ENCODE measurements at places on chromosomes 1 and 21.

- no peak for DNase-seq
Observed at GRCh38 chr1:8349961-8350360, 32.0 kb downstream of the SLC45A1 start.

GRCh38 chr1:115091572-115091971 is 2.3 kb upstream of the TSPAN2 start:
- no peak for DNase-seq

GRCh38 chr1:156048663-156049258 is 4.8 kb downstream of the UBQLN4 start:
- DNase-seq, result no peak

- DNase-seq, result no peak
Observed at GRCh38 chr1:45753248-45754037, 3.0 kb upstream of the IPP start.

- no peak for DNase-seq
Observed at GRCh38 chr21:40699366-40699765, 147.6 kb downstream of the DSCAM start.

DNA sequence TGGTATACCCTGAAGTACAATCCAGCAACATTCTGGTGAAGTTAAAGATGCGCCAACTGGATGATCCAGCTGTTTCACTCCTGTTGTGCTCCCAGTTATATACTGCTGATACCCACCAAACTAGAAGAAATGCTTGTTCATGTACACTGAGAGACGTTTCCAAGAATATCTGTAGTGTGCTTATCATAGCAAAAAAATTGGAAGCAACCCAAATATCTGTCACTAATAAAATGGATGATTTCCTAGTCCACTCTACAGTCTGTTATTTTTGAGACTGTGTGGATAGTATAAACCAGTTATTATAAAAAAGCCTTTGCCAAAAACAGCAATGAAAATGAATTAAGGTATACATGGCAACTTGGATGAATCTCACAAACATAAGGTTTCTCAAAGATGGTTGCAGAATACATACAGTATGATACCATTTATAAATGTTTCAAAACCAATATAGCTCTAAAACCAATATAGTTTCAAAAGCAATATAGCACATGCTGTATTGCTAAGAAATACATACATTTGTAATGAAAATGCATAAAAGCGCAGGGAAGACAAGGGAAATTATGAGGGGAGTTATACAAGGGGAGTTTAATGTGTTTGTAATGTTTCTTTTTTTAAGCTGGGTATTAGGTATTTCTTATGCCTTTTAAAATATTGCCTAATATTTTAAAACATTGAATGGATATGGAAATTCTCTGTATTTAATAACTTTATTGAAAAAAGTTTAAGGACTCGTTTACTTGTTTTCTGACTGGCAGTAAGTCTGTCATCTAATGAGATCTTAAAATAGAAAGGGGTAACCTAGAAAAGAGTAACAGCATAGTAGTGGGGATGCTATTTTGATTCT is 36.5 kb downstream of the GPSM2 start:
- no peak for DNase-seq

- peak; percentile 63 for DNase-seq
Observed at GRCh38 chr1:181101581-181102226, 13.2 kb downstream of the IER5 start.

GRCh38 chr1:227559926-227560325 is 3.4 kb upstream of the ZNF678 start:
- DNase-seq, result no peak

DNA sequence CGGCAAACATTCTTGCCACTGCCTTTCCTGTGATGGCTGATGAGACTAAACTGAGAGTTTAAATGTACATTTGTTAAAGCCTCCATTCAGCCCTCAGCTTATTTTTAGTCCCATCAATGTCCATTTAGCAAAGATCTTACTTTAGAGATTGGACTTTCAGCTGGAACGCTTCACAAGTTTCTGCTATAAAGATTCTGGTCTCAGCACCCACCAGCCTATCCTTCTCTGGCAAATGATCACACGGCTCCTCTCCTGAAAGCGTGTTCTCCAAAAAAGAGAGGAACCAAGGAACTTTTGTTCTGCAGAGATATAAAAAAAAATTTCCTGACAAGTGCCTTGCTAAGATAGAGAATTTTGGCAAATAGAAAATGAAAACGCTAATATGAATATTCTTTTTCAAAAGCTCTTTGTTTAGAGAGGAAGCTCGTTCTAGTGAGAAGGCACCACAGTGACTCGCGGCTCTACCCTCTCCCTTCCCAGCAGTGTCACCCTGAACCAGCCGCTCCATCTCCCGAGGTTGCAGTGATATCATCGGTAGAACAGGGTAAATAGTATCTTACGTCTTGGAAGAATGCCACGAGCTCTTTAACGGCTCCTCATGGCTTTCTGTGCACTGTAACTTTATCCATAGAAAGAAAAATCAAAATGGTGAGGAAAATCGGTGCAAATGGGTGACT is 200.2 kb downstream of the APP start:
- no peak for DNase-seq

Measured in WTC11 (cell line).